Spleen (tissue), 13 donors: ENCODE measurements at places on chromosomes 7 and 10. TPM values are rescaled to one million over a fixed set of nuclear protein-coding genes. Genes with fewer than 3 reads are reported as not detected.

DNA sequence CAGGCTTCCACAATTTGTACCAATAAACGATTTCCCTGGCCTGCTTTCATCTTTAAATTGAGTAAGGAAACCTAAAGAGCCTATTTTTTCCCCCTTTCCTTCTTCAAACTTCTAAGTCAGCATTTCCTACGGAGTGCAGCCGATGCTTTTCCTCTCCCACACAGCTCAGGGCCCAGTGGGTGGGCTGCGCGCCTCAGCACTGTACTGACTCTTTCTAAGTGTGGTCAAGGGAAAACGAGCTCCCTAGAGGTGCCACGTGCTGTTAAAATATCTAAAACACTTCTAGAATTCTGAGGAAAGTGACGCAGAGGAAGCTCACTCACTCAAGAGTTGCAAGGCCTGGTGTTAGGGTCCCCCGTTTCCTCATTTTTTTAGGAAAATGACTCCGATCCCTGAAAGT, 29.0 kb downstream of the STEAP1B start:
- DNase-seq = no peak

DNA sequence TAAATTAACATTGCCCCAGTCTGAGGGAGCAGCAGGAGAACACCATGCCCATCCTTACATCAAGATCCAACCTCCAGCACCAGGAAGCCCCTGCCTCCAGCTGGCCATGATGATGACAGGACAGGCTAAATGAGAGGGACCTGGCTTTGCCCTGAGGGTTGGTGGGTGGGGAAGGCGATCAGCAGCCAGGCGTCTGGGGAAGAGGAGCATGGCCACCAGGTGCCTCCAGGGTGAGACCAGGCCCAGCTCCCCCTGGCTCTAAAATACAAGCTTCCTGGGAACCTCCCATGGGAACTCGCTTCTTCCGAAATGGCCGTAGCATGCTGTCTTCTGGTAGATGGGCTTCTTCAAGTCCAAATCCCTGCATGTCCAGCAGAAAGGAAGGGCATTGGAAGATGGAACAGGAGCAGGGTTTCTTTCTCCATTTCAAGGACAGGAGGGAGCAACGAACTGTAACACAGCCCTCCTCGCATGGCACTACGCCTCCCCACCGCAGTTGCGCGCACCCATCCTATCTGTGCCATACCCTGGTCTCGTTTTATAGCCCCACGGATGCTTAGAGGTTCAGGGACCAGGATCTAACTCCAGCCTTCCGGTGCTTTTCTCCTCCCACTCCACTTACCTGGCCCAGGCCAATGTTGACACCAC, 15.8 kb downstream of the MAT1A start:
- DNase-seq = no peak

GRCh38 chr10:23337616-23338015, 7.0 kb downstream of the C10orf67 start:
- no peak for DNase-seq

DNA sequence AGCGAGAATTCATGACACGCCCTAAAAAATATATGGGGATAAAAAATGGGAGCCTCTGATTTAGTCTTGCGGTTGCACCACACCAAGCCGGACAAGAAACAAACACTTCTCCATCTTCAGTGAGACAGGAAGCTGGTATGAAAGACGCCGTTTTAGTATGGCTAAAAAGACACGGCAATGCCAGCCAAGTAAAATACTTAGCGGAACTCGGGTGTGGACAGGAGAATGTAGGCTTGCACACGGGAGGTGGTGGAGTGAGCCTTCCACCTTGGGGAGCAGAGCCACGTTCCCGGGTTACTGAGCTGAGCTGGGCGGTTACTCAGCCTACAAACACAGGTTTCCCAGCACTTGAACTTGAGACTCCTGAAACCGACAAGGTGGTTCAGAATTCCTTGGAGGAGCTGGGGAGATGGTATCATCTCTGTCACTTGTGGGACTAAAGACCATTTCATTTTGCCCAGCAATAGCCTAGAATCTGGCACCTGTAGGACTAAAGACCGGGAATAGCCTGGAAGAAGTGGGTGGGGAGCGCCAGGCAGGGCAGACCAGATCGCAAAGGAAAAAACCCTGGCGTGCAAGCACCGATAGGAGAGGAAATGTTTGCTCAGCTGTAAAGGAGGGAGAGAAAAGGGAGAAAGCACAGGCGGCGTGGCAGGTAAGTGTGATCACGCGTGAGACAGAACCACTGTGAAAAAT, 34.8 kb upstream of the SEPHS1 start:
- no peak for DNase-seq

TBRG4 gene
- polyA plus RNA-seq = 46.2 TPM

CASTOR2 gene
- 0.11 TPM for polyA plus RNA-seq

BAIAP2L1 gene
- 1.4 TPM for polyA plus RNA-seq
